ENCODE measurements at places on chromosomes 7 and 10.

DNA sequence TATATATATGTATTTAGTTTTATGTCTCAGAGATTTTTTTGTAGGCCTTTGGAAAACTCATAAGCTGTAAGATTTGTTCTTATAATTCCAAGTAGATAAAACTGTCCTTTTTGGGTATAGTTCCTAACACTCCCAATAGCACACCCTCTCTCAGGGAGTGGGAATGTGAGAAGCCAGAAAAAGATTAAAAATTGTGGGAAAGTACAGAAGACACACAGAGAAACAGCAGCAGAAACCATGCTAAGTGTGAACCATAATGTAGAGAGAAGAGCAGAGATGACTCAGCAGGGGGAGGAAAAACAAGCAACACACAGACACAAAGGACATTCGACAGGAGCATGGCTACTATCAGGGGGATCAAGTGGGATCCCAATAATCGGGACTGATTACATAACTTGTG lies 401.6 kb downstream of the MAGI2 start:
- no peak for DNase-seq

- DNase-seq = no peak
These were observed 468.4 kb upstream of the SEMA3D start for GRCh38 chr7:85655252-85655651.

GRCh38 chr10:68135922-68136792 lies 26.9 kb downstream of the MYPN start:
- DNase-seq = no peak

- no peak for DNase-seq
These were observed 77.5 kb upstream of the GRB10 start for GRCh38 chr7:50860174-50860573.

DNA sequence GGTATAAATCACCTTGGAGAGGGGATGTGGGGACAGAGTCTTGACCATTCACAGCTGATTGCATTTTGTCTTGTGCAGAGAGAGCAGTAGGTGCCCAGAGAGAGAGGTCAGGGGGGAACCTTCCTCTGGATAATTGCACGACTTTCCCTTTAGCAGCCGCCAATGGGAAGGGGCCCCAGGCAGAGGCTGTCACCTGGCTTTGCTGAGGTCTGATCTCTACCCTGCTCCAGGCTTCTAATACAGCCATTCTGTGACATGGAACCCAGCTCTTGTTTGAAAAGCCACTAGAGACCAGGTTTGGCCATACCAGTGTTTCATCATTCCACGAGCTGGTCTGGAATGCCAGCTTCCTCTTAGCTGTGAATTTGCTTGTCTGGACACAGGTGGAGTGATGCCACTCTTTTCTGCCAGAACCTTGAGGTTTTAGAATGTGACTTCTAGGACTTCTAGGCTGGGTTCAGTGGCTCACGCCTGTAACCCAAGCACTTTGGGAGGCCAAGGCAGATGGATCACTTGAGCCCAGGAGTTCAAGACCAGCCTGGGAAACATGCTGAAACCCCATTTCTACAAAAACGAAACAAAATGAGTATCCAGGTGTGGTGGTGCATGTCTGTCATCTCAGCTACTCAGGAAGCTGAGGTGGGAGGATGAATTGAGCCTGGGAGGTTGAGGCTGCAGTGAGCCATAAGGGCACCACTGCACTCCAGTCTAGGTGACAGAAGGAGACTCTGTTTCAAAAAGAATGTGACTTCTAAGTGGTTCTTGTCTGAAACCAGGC lies 159.9 kb downstream of the CAMK1D start:
- DNase-seq = no peak

DNA sequence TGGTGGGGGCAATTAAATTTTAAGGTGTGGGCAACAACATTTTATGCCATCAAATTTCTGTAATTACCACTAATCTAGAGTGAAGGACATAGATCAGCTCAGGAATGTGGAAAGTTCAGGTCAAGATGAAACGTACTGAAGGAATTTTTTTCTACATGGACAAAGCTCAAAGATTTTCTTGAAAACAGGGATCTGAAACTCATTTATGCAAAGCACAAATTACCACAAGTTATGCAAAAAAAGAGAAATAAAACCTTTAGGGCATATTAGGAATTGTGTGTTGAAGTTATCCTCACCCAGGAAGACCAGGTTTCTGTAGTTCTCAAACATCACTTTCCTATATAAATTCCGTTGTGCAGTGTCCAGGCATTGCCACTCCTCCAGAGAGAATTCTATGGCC lies 18.9 kb downstream of the ZNF680 start:
- no peak for DNase-seq

GRCh38 chr10:70038923-70039322 lies 13.7 kb upstream of the MACROH2A2 start:
- no peak for DNase-seq

GRCh38 chr7:29375641-29376562 lies 181.3 kb downstream of the CHN2 start:
- no peak for DNase-seq

DNA sequence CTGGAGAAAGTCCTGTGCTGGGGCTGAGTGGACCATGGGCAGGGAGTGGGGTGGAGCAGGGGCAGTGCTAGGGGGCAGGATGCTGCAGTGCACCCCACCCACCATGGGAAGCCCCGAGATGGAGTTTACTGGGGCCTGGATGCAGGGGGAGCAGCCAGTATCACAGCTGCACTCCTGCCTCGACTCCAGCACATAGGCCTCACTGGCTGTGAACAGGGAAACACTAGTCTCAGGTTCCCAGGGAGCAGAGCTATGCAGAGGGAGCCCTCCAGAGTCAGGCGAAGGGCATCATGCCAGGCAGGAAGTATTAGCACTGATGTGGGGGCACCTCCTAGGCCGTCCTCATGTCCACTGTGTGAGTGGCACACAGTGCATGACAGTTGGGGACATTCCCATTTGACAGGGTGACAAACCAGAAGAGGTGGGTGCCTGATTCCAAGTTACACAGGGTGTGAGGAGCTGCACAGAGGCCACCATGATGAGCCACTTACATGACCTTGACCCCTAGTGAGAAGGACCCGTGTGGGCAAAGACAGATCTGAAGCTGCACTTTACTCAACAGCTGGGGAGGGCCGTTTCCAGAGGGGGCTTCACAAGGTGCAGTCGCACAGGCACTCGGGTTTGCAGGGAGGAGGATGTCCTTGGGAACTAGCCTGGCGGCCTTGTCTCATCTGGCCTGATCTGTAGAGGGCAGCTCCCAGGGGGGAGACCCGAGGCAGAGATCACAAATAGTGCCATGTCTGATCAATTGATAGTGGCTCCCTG lies 69.9 kb upstream of the LRRC4 start:
- DNase-seq = no peak

DNA sequence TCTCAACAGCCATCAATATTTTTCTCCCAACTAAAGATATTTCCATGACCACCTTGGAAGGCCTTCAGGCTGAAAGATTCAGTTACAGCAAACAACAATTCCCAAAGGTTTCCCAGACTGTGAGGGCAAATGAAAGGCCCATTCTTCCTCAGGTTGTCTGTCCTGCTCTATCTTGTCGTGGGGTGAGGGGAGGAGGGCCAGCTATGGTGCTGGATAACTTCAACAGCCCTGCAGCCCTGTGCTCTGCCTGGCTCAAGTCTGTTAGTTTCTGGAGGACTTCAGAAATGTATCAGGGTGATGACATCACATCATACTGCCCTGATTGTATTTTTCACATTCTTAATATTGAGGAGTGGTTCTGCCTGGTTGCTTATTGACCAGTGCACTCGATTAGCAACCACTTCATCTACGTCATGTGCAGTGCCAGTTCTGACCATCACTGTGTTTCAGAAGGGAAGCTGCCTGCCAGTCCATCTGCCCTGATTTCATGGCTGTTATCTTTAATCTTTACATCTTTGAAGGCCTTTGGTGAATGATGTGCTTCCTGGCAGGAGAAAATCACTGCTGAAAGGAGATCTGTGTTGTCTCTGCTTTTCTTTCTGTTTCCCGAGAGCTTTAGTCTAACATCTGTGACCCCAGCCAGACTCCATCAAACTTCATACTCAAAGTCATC lies 135.5 kb downstream of the NRF1 start:
- no peak for DNase-seq

- no peak for DNase-seq
These were observed 166.1 kb upstream of the TCERG1L start for GRCh38 chr10:131477457-131478121.

DNA sequence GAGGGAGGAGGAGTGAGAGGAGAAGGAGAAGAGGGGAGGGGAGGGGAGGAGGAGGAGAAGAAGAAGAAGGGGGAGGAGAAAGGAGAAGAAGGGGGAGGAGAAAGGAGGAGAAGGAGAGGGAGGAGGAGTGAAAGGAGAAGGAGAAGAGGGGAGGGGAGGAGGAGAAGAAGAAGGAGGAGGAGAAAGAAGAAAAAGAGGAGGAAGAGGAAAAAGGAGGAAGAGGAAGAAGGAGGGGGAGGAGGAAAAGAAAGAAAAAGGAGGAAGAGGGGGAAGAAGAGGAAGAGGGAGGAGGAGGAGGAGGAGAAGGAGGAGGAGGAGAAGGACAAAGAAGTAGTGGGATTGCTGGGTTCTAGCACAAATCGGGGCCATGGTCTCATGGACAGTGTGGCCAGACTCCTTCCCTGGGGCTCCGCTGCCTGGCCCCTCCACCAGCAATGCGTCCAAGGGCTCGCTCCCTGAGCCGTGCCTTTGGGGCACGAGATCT lies 4.2 kb upstream of the MAFK start:
- no peak for DNase-seq

DNA sequence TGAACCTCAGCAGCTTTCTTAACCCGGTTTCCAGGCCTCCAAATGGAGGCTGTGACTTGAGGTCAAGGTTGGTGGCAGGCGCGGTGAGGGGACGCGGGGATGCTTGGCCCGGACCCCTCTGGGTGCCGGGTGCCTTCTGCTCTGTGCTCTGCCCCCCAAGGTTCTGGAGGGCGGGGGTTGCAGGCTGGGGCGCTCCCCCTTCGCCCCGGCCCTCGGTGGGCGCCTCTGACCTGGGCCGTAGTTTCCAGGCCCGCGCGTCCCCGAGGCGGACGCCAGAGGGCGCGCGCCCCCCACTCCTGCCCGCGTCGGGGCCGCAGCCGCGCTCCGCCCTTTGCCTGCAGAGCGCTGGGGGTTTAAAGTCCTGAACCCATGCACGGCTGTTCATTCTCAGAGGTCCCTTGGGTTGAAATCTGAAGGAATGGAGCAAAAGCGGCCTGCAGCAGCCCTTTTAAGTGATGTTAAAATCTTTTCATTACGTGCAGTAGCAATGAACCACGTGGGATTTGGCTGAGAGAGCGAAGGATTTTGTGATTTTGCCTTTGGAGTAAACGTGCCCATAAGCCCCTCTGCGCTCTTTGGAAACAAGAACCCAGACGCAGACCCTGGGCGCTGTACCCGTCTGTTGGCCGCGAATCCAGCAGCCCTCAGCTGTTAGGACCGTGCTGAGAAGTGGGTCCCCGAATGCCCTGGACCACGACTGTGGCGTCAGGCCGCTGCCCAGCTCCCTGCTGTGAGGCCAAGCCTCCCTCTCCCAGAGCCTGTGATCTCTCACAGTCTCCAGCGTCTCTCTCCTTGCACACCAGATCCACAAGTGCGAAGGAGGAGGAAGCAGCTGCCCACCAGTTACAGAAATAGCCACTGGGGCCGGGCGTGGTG lies 135.0 kb downstream of the ACTR3B start:
- no peak for DNase-seq
